Stimulated activated CD8-positive, alpha-beta memory T cell treated with anti-CD3 and anti-CD28 coated beads, Interleukin-4, amount 100 ng/mL, for 1 hour (primary cell): ENCODE measurements at places on chromosomes 4 and X.

DNA sequence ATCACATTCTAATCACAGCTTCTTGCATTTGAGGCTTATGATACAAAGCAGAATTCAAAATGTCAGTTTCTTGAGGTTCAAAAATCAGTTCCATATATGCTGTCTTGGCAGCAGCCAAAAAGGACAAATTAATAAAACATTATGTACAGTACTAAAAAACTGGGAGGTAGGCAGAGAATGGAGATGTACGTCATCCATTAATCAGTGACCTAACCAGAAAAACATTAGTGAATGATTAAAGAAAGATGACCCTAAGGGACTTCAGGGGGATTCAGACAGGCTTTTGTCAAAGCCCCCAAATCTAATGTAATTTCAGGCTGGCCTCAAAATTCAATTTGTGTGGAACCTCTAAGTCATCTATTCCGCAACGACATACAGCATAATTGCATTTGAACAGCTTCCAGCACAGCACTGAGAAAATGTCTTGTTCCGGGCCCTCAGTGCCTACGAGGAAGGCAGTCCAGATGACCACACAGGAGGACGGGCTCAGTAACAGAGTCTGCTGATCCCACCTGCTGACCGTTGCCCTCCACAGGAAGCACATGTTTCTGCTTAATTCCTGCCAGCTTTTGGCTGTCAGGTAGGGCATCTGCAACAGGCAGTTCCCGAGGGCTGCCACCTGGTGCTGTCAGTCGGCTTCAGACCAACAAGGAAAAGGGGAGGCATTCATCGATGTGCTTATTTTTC, 83.8 kb upstream of the HHIP start:
- DNase-seq: no peak

- DNase-seq: no peak
These were observed 2.8 kb downstream of the TMPRSS11D start for GRCh38 chr4:67880866-67881610.

- no peak for DNase-seq
These were observed 4.0 kb downstream of the TRPC5 start for GRCh38 chrX:112078606-112079005.

- DNase-seq: no peak
These were observed 69.7 kb downstream of the PPP3CA start for GRCh38 chr4:101277671-101278070.

DNA sequence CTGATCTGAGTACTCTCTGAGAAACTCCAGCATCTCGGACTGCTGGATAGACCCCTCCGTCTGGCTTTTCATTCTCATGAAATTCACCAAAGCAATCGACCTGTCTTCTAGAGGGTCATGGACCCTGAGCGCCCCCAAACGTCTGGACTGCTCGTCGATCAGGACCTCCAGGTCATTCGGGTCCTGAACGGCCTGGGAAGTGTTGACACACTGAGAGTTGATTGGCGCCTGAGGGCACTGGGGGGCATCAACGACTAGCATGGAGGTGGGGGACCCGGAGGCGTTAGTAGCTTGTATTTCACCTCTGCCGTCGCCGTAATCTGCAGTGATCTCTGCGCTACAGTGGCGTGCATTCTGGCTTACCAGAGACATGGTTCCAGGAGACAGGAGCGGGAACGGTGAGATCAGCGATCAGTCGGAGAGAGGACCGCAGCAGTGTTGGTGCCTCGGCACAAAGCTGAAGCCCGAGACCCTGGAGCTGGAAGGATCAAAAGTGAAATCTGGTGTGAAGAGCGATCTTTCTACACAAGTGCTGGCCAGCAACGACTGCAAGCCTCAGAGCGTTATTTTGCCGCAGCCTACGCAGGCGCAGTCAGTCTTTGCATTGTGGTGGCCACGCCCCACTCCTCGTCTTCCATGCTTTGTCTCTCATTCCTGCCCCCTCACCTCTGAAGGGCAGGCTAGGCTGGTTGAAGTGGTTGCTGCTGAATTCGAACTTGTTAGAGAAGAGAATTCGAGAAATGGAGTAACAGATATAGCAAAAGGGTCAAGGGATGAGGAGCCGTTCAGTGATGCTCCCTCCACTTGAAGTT, at the start of gene MAGEE2:
Gene MAGEE2 (minus strand): TSS at position 575 of the 812 bp plus-strand sequence. CDS start 203 bp downstream, at position 372.
- no peak for DNase-seq

DNA sequence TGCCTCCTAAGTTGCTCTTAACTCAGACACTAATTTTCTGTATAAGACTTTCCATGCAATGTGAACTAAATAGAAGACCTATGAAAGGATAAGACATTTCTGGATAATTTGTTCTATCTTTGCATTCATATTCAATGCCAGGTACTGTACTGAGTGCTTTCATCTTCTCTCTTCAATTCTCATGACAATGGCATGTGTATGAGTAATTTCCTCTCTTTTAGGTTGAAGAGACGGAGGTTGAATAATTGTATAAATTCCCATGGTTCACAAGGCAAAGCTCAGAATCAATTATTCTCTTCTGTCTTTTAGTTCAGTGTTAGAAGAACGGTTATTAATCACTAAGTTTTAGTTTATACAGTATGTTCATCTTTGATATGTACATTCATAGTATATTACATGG, 29.3 kb upstream of the CFAP299 start:
- DNase-seq: no peak

- DNase-seq: no peak
These were observed 32.0 kb downstream of the ZNF185 start for GRCh38 chrX:152929898-152930297.

DNA sequence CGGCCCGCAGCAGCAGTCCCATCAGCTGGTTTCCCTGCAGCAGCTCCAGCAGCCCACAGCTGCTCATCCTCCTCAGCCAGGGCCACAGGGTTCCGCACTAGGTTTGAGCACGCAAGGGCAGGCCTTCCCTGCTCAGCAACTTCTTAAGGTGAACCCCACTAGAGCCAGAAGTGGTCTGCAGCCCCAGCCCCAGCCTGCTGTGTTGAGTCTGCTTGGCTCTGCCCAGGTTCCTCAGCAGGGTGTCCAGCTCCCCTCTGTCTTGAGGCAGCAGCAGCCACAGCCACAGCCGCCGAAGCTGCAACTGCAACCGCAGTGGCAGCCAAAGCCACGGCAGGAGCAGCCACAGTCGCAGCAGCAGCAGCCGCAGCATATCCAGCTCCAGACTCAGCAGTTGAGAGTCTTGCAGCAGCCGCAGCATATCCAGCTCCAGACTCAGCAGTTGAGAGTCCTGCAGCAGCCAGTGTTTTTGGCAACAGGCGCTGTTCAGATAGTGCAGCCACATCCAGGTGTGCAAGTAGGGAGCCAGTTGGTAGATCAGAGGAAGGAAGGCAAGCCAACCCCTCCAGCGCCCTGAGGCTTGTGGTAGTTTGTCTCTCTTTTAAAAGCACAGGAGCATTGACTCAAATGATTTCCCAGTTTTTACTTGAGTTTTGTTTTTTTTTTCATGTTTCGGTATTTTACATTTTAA, 4.6 kb downstream of the SUPT20HL1 start:
- no peak for DNase-seq

- DNase-seq: no peak
These were observed 556 bp upstream of the SMARCA5 start for GRCh38 chr4:143512978-143513313.

- no peak for DNase-seq
These were observed 151.8 kb downstream of the SPATA18 start for GRCh38 chr4:52202931-52203330.
